ENCODE measurements at places on chromosomes 3 and 15.

GRCh38 chr15:26866298-26867199 is at the start of gene GABRA5:
Gene GABRA5 (plus strand): TSS chr15:26867062. CDS start chr15:26869249, 2,187 bp downstream.
- DNase-seq, result no peak

DNA sequence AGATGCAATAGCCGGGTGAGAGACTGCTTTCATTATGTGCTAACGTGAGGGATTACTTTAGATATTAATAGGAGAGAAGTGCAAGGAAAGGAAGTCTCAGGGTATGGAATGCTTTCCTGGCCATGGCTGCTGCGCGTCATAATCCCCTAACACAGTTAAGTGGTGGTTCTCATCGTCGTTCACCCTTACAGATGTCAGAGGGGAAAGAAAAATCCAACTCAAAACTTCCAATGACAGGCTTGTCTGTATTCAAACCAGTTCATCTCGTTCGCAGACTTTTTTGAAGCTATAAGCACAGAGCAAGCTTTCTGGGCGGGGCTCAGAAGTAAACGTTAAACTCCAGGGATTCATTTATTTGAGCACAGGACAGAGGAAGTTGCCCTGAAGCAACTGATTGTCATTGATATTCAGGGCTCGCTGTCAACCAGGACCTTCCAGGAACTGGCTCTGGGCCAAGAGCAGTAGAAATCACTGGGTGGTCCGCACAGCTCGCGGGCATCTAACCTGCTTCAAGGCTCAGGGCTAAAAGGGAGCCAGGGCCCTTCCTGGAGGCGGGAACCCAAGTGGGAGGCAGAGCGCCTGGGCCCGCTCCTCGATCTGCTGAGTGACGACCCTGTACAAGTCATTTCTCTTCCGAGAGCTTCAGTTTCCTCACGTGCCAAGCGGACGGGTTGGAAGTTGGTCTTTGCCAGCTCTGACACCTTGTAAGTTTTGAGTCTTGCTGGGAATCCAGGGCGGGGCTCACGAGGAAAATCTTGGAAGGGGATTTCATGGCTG is 1.1 kb upstream of the LPP start:
- no peak for DNase-seq

DNA sequence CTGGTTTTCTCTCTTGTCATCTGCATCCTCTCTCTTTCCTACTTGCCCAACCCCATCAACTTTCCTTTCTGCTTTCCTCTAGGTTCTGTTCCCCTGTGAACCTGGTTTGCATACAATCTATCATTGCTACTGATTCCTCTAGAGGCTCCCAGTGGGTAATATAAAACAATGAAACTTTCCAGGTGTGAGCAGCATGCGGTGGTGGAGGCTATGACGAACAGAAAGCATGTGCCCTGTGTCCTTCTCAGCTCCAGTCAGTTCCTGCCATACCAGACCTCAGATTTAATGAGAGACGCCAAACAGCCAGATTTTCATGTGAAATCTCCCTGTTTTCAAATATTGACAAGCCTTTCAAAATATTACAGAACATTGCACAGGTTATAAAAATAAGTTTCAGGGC is 3.5 kb upstream of the ACAP2 start:
- no peak for DNase-seq

DNA sequence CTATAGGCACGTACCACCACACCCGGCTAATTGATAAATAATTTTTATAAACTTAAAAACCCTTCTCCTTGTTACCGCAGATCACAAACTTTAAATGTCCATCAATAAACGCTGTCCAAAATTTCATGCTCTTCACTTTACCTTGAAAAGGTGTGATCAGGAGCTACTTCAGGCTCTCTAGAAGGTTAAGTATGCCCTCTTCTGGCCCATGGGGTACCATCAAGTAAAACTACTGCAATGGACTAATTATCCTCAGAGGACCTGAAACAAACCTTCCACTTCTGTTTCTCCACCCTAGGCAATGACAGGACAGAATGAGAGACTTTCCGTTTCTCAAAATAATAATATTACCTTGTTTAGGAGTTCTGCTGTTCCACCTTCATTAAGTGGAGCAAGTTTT is 9.2 kb downstream of the LZTFL1 start:
- DNase-seq, result no peak

DNA sequence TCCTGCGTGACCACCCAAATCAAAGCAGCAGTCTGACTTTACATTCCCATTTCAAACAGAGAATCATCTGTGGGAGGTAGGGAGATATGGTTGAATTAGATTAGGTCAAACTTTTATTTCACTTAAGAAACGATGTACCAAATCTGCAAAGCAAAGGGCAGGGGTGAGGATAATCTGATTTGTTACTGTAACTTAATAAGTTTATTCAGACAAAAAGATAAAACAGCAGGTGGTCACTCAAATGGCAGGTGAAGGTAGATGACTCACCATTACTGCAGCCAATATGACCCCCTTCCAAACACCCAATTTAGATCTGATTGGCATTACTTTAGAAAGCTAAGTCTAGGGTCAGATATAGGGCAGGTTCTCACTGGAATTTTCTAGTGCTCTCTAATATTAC is 651.0 kb upstream of the NAALADL2 start:
- no peak for DNase-seq

- peak; percentile 19 for DNase-seq
Measured at GRCh38 chr15:89090791-89091626, 2.8 kb downstream of the ABHD2 start.

- DNase-seq, result no peak
Measured at GRCh38 chr3:117234331-117234730, 524.8 kb downstream of the TUSC7 start.
